HS-5 (cell line): ENCODE measurements at places on chromosomes 16 and 17.

- no peak for DNase-seq
These were observed 10.3 kb downstream of the MYCBPAP start for GRCh38 chr17:50518384-50519023.

GRCh38 chr17:49881054-49881402 lies 33.2 kb upstream of the TAC4 start:
- DNase-seq = no peak

GRCh38 chr17:37756051-37756450 lies 11.2 kb upstream of the HNF1B start:
- DNase-seq = no peak

GRCh38 chr17:34156741-34157589 lies 98.1 kb upstream of the CCL2 start:
- DNase-seq = no peak

DNA sequence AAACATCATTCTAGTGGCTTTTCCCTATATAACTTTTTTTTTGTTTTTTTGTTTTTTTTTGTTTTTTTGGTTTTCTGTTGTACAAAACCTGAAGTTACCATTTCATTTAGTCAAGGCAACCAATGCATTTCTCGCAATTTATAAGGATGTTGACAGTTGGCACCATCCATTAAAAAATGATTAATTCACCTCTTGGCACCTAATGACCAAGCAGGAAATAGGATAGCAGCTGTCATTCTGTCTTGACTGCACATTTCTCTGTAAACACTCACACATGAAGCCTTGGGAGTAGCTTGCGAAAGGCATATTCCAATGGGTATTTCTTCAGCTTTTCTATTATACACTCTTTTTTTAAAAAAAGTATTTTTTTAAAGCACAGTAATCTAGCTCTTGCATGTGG lies 77.5 kb downstream of the SYCE1L start:
- no peak for DNase-seq

- no peak for DNase-seq
These were observed 23.1 kb downstream of the COPRS start for GRCh38 chr17:31835984-31836383.

DNA sequence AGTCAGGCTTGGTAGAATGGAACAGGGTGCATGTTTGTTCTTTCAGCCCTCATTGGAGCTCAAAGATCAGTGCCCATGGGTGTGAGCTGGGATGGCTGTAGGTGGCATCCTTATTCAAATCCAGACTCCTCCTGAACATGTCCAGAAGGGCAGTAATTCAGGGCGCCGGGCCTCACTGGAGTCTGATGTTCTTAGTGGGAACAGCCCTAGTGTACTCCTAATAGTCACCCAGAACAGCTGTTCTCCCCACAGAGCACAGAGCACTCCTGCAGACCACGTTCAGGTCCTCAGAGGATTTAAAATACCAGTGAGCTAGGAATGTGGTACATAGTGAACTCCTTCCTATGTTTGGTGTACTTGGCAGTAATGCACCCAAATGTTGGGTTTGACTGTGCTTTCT lies 96.2 kb downstream of the BANP start:
- DNase-seq = no peak

- DNase-seq = no peak
These were observed 27.6 kb downstream of the CLTC start for GRCh38 chr17:59647288-59647687.

- DNase-seq = no peak
These were observed at the start of gene CAVIN1 for GRCh38 chr17:42422958-42423712. Gene CAVIN1 (minus strand): TSS chr17:42423256. CDS start chr17:42423097, 159 bp downstream.

DNA sequence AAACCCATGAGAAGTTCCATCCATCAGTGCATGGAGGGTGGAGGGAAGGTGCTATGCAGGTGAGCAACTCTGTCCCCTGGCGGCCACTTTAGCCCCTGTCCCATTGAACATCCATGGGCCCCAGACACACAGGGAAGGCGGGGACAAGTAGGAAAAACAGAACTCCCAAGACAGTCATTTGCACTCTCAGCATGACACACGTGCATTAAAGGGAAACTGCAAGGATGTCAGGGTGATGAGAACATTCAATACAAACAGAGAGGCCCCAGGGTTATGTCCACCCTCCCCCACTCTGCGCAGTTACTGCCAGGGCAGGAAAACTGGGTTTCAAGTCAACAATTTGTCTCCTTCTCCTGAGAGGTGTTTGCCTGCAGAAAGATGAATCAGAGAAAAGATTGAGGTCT lies 44.0 kb upstream of the AKTIP start:
- DNase-seq = no peak

- no peak for DNase-seq
These were observed 13.3 kb upstream of the CAVIN1 start for GRCh38 chr17:42436391-42436790.

DNA sequence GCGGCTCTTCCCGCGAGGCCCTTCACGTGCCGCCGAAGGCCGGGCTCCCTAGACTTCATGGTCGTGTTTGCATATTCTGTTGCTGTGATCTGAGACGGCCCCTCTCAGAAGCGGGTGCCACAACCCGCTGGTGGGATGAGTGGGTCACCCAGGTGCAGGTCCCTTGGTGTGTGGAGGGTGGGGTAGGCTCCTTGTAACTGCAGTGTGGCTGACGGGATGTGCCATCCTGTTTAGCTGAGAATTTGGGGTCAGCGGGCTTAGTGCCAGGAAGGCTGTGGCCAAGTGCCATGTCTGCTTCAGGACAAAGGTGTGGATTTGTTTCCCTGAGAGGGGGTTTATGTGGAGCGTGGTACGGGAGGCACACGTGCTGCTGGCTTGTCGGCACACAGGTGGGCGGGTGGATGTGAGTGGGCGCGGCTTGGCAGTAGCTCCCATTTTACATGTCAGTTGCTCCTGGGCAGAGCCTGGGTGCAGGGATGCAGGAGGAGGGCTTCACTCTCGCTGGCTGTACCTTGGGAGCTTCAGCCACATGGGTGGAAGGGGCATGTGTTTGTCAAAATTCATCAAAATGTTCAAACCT lies 9.2 kb upstream of the WFIKKN1 start:
- no peak for DNase-seq

DNA sequence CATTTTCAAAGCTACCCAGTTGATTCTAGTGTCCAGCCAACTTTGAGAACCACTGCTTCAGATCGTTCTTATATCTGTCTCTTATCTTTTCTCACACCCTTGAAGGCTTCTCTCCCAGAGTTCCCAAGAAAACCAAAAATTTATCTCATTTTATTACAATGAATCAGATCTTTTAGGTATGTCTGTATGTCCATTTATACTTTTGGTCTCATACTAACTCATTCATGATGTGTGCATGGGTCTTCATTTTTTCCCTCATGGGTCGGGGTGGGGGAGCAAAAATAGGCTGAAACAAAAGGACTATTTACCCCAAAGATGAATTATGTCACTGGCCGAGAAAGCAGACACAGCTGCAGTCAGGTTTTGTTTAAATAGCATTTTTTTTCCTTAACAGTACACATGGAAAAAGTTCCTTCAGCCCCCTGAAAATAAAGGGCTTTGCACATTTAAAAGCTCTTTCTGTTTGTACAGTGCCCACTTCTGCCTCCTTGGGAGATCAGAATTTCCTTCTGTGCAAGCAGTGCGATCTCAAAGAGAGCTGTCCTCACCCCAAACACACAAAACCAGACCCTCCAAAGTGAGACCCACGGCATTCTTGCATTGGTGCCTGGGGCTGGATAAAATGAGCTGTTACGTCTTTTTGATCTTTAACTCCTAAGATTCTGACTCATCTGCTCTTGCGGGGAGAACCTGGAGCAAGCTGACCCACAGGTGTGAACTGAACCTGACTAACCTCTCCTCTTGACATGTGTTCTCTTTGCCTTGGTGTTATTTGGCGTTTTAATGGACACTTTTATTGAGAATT lies 251.2 kb upstream of the ELAC2 start:
- DNase-seq = no peak

DNA sequence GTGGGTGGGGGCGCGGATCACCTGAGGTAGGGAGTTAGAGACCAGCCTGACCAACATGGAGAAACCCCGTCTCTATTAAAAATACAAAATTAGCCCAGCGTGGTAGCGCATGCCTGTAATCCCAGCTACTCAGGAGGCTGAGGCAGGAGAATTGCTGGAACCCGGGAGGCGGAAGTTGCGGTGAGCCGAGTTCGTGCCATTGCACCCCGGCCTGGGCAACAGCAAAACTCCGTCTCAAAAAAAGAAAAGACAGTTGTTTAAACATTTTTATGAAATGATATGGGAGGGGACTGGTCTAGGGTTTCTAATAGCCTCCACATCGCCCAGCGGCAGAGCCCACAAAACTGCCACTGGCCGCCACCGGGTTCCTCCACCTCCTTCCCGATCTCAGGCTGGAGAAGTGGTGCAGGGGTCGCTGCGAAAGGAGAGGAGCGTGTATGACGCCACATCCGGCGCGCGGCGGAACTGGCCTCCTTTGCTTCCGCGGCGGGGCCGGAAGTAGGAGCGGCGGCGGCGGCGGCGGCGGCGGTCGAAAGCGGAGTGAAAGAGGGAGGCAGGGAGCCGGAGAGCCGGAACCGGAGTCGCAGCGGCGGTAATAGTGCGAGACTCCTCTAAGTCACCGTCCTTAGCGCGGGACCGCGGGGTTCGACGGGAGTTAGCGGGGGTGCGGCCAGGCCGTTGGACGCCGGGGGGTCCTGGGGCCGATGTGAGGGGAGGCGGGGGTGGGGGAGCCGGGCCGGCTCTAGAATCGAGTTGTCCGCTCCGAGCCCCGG lies at the start of gene PPP4C:
Gene PPP4C (plus strand): TSS at position 492 of the 773 bp plus-strand sequence. CDS start 384 bp downstream, outside the sequence.
- DNase-seq = no peak

- DNase-seq = no peak
These were observed 9.5 kb downstream of the GRB2 start for GRCh38 chr17:75396025-75396424.

- no peak for DNase-seq
These were observed 14.5 kb downstream of the NGFR start for GRCh38 chr17:49509588-49509917.

- DNase-seq = no peak
These were observed 54.7 kb downstream of the BANP start for GRCh38 chr16:88005968-88006367.

GRCh38 chr16:52544703-52545102 lies 2.2 kb downstream of the TOX3 start:
- no peak for DNase-seq

- DNase-seq = no peak
These were observed 94.0 kb downstream of the CACNG1 start for GRCh38 chr17:67138392-67138791.

DNA sequence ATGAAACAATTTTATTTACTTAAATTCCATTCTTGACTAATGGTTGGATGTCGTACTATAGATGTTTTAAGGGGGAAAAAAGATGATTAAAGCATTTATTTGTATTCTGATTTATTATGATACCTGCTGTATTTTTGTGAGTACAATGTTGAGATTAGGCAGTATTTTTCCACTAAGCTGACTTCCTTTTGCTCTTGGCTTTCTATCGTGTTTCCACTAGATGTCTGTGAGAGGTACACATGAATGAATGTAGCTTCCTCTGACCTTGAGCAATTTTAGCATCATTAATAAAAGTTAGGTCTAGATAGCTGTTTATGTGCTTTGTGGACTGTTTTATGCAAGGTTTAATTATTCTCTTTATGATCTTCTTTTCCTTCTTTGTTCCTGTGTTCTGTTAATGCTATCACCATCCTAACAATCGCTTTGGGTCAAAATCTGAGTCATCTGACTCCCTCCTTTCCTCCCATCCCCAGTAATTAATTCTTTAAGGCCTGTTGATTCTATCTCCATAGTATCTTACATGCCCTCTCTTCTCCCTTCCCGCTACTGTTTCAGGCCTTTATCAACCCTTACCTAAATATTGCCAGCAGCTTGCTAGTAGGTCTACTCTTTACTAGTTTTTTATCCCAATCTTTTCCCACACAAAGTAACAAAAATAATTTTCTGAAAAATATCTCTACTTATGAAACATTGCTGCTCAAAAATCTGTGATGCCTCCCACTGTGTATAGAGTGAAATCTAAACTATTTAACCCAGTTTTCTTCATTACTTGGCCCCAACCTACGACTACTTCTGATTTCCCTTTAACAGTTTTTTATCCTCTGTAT lies 76.0 kb downstream of the VMP1 start:
- DNase-seq = no peak

DNA sequence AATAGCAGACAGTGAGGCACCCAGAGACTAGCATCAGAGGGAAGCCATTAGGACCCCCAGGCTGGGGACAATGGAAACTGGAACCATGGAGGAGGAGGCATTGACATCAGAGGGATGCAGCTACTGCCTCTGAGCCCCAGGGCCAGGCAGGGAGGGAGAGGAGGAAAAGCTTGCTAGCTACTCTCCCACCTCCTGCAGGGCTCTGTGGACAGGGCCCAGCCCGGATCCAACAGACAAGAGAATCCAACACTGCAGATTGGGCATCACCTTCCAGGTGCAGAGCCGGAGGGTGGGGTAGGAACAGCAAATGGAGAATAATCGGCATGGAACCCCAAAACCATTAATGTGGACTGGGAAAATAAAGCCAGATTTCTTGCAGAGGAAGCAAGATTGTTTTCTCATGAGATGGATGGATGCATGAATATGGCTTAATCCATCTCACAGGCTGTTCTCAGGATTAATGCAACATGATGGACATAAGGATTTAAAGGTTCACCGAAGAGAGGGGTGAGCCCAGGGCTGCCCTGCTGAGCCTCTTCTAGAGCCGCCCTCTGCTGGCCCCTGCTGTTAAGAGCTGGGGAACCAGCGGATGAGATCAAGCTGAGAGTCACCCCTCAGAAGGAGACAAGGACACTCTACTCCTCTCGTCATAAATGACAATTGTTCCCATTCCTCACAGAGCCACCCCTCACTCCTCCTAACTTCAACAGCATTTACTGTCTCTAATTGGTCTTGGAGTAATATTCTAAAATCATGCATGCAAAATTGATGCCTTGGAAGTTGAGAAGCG lies 48.8 kb downstream of the DNAH3 start:
- no peak for DNase-seq

- DNase-seq = no peak
These were observed 6.8 kb downstream of the KRT38 start for GRCh38 chr17:41434005-41434404.

GRCh38 chr17:78476973-78477372 lies 98.5 kb downstream of the PGS1 start:
- no peak for DNase-seq

DNA sequence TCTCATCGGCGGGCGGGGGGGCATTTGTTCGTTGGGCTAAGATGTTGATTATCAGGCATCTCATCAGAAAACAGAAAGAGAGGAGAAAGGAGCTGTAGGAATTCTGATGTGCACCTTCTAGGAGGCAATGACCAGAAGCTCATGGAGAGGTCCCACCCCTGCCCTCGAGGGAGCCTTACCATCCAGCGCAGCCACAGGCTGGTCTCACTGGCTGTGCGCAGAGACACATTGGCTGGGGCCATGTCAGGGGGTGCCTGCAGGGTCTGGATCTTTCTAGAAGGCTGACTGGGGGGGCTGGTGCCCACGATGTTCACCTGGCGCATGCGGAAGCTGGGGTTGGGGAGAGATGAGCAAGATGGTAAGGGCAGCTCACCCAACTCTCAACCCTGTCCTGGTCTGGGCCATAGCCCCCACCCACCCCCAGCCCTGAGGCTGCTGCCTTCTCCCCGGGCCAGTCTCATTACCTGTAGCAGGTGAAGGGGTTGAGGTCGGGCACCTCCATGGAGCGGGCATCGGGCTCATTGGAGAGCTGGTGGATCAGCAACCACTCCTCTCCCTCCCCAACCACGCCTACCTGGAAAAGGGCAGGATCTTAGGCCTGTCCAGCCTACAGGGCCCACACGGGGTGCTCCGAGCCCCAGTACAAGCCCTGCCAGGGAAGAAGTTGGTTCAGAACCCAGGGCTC lies 86.2 kb upstream of the CDC42EP4 start:
- DNase-seq = no peak
